ENCODE measurements at places on chromosomes 4 and X.

GRCh38 chr4:141684785-141685184 lies 48.4 kb downstream of the IL15 start:
- DNase-seq = no peak

- no peak for DNase-seq
Measured at GRCh38 chr4:176825586-176825985, 32.9 kb upstream of the VEGFC start.

DNA sequence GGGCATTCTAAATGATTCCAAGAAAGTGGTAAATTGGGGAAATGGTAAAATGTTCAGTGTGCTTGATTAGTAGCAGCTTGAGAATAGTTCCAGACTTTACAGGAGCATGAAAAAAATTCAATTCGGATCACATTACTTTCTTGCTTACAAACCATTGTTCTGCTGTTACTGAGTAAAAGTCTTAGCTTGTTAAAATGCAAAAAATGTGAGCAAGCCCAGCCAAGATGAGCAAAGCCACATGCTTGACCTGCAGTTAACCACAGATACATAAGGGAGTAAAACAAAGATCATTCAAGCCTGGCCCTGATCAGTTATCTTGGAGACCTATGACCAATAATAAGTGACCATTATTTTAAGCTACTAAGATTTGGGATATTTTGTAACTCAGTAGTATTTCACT lies 562.9 kb upstream of the MAGEB2 start:
- DNase-seq = no peak

- DNase-seq = no peak
Measured at GRCh38 chrX:154732421-154733065, 18.3 kb downstream of the GAB3 start.

DNA sequence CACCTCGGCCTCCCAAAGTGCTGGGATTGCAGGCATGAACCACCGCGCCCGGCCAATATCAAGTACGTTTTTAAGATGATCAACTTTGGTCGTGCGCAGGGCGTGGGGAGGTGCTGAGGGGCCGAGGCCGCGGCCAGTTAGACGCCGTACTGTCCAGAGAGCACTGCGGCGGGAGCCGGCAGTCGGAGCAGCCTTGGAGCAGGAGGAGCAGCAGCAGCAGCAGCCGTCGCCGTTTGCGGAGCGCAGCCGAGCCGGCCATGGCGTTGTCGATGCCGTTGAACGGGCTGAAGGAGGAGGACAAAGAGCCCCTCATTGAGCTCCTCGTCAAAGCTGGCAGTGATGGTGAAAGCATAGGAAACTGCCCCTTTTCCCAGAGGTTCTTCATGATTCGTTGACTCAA lies 8.5 kb upstream of the USP9X start:
- no peak for DNase-seq

- DNase-seq = no peak
Measured at GRCh38 chr4:121822047-121822446, 1.6 kb downstream of the CCNA2 start.

GRCh38 chrX:68710870-68711576 lies 63.6 kb downstream of the STARD8 start:
- no peak for DNase-seq

DNA sequence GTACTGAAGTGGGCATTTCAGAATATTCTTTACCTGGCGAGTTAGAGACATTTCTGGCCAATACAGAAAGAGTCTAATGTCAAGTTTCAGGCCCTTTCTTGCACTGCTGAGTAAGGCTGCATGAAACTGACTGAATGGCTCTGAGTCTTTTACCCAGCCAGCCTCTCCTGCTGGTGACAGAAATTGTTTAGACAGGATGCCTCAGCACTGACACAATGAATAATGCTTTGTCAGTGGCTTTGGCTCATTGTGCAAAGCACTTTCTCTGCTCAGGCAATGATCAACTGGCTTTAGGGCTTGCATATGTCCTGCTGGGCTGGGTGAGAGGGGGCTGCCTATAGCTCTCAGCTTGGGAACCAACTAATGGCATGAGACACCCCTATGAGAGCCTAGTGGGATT lies 45.5 kb downstream of the CLNK start:
- DNase-seq = no peak

DNA sequence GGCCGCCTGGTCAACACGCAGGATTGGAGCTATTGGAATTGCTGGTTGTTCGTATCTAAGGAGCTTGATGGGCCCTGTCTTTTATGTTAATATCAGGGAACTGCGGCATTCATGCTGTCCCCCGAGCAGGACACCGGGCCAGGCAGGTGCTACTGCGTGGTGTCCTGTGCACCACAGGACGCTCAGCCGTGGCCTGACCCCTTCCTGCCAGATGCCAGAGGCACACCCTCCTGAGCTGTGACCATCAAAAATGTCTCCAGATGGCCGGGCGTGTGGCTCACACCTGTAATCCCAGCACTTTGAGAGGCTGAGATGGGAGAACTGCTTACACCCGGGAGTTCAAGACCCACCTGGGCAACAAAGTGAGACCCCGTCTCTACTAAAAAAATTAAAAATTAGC lies 32.1 kb downstream of the ABLIM2 start:
- no peak for DNase-seq

DNA sequence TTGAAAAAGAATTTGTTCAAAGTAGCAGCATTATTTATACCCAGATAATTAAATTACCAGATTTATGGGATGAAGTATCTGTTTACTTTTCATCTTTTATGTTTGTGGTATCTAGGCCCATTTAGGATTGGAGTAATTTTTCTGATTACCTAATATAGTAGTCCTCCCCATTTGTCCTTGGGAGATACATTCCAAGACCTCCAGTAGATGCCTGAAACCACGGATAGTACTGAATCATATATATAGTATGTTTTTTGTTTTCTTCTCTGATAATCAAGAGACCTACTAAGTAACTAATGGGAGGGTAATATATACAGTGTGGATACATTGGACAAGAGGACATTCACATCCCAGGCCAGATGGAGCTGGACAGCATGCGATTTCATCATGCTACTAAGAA lies 30.7 kb upstream of the PTPN13 start:
- no peak for DNase-seq

DNA sequence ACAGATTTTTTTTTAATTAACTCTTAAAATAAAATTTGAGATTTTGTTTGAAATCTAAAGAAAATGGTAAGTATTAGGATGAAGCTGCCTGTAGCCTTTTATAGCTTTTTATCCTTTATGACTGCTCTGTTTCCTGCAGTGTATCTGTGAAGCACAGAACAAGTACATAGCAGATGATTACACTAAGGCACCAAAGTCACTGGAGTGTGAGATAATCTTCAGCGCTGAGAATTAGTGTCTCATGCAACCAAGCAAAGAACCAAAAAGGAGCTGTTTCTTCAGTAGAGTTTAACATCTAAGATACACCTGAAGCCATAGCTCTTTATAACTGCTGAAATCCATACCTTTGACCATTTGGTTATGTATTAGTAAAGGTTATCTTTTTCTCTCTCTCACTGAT lies 1989.8 kb upstream of the PCDH10 start:
- no peak for DNase-seq

DNA sequence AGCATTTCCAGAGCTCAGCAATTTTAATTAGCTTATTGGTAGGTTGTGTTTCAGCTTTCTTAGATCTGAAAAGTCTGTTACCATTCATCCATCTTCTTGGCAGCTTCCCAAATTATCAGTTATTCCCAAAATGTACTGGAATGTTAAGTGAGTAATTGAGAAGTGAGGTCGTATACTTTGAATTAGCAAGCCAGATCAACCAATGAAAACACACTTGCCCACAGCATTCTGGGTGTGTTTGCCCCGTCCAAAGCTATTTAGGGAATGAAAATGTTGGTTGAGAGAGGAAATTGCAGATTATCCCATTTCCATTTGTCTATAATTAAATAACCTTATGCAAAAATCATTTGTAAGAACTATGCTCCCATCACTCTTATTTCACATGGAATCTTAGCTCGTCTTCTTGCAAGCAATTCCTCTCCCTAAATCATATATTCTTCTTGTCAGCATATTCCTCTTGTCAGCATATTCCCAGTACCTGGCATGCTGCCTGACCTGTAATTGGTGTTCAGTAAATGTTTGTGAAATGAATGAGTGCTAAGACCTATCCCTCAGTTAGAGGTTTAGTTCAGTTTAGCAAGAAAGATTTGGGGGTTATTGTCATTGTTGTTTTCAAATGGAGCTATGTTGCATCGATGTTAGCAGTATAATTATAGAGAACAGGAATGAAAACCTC lies 23.3 kb upstream of the ANTXR2 start:
- no peak for DNase-seq

DNA sequence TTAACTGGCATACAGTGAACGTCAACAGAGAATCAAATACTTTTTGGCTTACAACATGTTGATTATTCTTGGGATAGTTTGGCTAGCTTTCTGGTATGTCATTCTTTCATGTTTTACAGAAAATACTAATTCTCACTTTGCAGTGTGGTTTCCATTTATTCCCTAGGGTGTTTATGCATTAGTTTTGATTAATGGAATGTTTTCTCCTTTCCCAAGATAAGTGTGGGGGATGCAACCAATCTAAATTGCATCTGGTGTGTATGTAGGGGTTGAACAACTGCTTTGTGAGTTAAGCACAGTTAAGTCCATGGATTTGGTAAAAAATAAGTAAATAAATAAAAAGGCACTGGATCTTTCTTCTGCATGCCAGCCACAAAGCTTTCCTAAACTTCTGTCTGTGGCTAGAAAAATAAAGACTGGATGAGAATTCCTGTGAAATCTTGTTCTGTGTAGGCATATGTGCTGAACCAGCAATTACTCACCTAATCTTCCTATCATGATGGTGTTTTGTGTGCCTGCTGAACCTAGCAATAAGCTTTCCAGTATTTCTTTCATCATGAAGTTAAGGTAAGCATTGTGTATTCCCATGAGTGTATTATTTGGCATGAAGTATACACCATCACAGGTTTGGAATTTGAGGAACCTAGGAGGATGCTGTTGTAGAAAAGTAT lies 50.6 kb upstream of the TENM3 start:
- no peak for DNase-seq

DNA sequence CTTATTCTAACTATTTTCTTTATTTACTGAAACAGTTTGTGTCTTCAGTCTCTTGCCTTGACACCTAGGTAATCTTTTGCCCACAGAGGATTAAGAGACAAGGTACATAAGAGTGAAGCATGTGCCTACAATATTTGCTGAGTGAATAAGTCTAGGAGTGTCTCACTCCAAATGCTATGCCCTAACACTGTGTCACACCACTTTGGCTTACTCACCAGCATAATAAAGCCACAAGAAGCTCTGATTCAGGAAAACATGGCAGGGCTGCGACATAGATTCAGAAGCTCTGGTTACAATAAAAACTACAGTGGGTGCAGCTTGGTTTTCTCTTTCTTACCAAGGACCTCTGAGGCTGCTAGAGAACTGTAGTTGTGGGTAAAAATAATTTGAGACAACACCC lies 127.1 kb downstream of the RBM46 start:
- no peak for DNase-seq

DNA sequence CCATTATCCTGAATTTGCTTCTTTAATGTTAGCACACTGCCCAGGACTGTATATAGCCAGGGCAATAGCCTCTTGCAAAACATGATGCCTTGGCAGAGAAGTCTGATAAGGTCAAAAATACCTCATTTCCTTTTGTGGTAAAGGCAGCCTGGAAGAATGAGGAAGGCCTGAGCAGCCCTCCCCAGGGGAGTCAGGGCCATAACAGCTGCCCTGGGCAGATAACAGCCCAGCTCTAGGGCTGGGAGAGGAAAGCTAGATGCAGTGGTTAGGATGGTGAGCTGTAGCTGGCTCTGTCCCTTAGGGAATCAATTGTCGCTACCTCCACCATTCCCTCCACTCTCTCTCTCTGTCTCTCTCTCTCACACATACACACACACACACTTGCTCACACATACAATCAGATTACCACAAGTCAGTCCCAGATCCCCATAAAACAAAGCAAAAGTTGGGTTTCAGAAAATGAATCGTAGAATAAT lies 29.2 kb downstream of the EFHC2 start:
- DNase-seq = no peak

DNA sequence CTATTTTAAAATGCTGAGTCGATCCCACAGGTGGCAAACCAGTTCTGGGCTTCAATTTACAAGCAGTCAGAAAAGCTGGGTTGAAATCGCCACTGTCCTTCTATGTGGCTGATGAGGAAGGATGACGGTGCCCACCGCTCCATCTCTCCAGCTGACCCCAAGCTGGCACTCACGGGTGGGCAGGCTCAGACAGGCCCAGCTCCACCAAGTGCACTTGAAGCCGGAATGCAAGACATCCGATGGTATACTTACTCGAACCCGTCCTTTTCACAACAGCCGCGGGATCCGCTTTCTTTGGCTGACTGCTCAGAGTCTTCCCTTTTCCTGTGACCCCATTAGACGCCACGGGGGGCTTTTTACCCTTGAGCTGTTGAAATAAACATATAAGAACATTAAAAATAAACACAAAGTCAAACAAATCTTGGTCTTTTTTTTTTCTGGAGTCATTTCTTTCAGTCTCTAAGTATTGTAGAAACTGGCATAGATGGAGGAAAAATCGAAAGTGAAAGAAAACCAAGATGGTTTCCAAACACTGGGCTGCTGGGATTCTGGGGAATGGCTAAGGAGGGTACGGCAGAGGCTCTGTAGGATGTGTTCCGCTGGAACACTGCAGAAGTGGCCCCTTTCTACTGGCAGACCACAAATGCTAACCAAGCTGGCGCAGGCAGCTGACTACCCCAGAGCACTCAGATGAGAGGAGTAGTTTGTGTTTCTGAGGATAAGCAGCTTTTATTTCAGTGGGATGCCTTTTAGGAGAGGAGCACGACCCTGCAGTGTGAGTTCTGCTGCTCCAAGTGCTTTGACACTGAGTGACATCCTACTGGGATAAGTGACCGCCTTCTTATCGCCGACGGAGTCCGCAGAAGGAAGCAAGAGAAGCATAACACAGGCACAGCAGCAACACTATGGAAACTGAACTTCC lies 160.9 kb downstream of the AFAP1 start:
- no peak for DNase-seq

DNA sequence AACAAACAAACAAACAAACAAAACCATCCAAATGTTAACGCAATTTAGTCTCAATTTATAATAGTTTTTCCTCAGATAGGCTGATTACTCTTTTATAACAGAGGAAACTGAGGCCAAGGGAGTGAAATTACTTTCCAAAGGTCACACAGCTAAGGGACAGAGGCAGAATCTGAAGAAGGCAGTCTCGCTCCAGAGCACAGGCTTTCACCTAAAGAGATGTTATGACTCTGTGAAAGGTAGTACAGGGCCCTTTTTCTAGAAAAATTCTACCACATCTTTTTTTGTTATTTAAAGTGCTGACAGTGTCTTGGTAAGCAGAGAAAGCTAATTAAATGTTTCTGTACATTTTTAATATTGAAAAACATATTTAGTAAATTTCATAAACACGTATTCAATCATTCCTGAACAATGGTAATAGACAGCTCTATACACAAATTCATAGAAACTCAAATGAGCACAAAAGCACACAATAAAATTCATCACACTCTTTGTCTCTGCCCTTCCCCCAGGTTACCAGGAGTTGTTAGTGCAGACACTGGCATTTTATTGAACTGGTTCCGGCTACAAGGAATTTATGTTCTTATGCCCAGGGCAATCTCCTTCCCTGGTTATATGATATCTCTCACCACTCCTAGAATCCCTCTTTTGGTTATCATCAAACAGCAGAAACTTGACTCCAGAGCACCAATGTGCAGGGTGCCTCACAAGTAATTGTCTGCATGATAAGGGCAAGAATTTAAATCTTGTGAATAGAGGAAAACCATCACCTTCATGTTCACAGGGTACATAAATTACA lies 7.7 kb upstream of the APBB2 start:
- DNase-seq = no peak
